ENCODE measurements at places on chromosomes 5 and 9.

- no peaks in the 10 kb centered on the region for H3K27me3 ChIP-seq
- no peak overlapping the region for H3K27ac ChIP-seq
- H3K4me3 ChIP-seq, result no peak overlapping the region
- no peaks in the 10 kb centered on the region for H3K4me1 ChIP-seq
- no peak for DNase-seq
These were observed 53.4 kb downstream of the CETN3 start for GRCh38 chr5:90356176-90356575.

DNA sequence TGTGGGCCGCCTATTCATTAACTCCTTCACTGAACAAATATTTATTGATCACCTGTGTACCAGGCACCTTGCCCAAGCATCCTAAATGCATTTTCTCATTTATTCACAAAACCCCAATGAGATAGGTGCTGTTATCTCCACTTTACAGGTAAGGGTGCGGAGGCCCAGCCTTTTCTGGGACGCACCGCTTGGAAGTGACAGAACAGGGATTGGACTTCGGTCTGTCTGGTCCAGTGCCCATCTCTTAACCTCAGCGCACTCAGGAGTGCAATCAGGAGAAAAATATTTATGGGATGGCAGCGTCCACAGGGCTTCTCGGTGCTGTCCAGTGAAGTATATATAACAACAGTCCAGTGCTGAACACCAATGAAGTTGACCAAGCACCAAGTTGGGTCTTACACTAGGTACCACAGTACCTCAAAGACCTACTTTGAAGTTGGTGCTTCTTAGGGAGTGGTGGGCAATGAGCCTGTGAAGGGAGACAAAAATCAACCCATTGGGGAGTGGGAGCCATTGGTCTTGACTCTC, 18.9 kb upstream of the GARNL3 start:
- no peaks in the 10 kb centered on the region for H3K36me3 ChIP-seq
- no peak overlapping the region for H3K27ac ChIP-seq

GRCh38 chr9:69951411-69951810, 92.2 kb upstream of the MAMDC2 start:
- no peaks in the 10 kb centered on the region for H3K27me3 ChIP-seq
- H3K4me3 ChIP-seq, result no peak overlapping the region
- no peak overlapping the region for H3K27ac ChIP-seq
- H3K4me1 ChIP-seq, result no peaks in the 10 kb centered on the region
- DNase-seq, result no peak

DNA sequence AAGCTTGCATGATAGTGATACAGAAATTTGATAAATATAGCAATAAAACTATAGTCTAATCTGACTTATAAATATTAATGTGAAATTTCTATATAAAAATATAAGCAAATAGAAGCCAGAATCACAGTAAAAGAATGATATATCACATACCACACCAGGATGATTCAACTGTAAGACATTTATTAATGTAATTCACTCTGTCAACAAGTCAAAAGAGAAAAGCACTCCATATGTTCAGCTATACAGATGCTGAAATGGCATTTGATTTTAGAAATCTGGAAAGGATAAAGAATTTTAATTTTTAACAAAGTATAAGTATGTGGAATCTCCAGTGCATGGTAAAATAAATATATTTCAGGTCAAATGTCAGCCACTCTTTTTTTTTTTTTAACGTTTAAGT, 372.4 kb downstream of the KCNN2 start:
- H3K4me3 ChIP-seq, result no peak overlapping the region
- H3K27me3 ChIP-seq, result no peaks in the 10 kb centered on the region
- no peaks in the 10 kb centered on the region for H3K4me1 ChIP-seq
- no peak for DNase-seq
- no peak overlapping the region for H3K27ac ChIP-seq
- no peaks in the 10 kb centered on the region for H3K36me3 ChIP-seq

DNA sequence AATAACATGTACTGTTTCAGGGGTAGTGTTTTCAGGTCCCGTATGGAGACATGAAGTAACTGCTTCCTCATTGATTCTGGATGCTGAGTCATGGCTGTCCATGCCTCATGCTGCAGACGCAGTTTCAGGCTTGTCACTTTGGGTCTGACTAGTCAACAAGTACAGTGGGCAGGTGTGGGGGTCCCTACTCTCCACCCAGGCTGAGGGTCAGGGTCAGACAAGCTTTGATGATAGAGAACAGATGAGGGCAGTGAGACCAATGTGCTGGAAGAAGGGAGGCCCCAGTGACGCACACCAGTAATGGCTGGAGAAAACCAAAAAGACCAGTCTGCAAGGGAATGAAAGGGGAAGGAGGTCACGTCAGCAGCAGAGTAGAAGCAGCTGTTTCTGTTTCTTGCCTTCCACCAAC, 80.0 kb upstream of the NFIL3 start:
- DNase-seq, result no peak
- no peaks in the 10 kb centered on the region for H3K4me1 ChIP-seq
- no peaks in the 10 kb centered on the region for H3K36me3 ChIP-seq
- H3K27ac ChIP-seq, result no peak overlapping the region

GRCh38 chr9:26813247-26813646, 79.4 kb downstream of the CAAP1 start:
- H3K4me1 ChIP-seq, result no peaks in the 10 kb centered on the region
- no peaks in the 10 kb centered on the region for H3K27me3 ChIP-seq
- no peaks in the 10 kb centered on the region for H3K36me3 ChIP-seq
- H3K4me3 ChIP-seq, result no peak overlapping the region
- no peak for DNase-seq

- no peak overlapping the region for H3K27ac ChIP-seq
- no peaks in the 10 kb centered on the region for H3K4me1 ChIP-seq
- DNase-seq, result no peak
- H3K4me3 ChIP-seq, result no peak overlapping the region
- H3K36me3 ChIP-seq, result no peaks in the 10 kb centered on the region
- H3K27me3 ChIP-seq, result no peaks in the 10 kb centered on the region
These were observed 90.5 kb downstream of the KCNT1 start for GRCh38 chr9:135792268-135793128.

GRCh38 chr9:37302277-37302676, 120.2 kb upstream of the GRHPR start:
- DNase-seq, result no peak
- H3K4me1 ChIP-seq, result no peaks in the 10 kb centered on the region
- H3K27ac ChIP-seq, result no peak overlapping the region
- H3K4me3 ChIP-seq, result no peak overlapping the region
- no peaks in the 10 kb centered on the region for H3K27me3 ChIP-seq
- no peaks in the 10 kb centered on the region for H3K36me3 ChIP-seq

GRCh38 chr5:169636477-169637084, 494 bp upstream of the DOCK2 start:
- no peak for DNase-seq

DNA sequence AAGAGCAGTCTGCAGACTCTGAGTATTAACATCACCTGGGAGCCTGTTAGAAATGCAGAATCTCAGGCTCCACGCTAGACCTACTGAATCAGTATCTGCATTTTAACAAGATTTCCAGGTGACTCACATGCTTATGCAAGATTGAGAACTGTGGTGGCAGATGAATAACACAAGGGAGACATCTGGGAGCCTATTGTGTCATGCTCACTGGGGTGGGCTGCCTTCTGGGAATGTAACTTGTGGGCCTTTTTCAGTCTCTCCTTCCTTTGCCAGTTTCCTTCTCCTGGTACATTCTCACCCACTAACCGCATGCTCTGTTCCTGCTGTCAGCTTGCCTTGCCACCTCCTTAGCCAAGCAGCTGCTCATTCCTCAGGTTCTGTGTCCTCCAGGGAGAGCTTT, 176.6 kb upstream of the C9orf72 start:
- no peak overlapping the region for H3K4me3 ChIP-seq
- no peaks in the 10 kb centered on the region for H3K27me3 ChIP-seq
- DNase-seq, result no peak
- no peaks in the 10 kb centered on the region for H3K4me1 ChIP-seq

GRCh38 chr5:131481569-131481968, 153.5 kb downstream of the RAPGEF6 start:
- no peak overlapping the region for H3K4me3 ChIP-seq
- no peaks in the 10 kb centered on the region for H3K27me3 ChIP-seq
- H3K36me3 ChIP-seq, result no peaks in the 10 kb centered on the region
- DNase-seq, result no peak
- H3K4me1 ChIP-seq, result no peaks in the 10 kb centered on the region

- no peaks in the 10 kb centered on the region for H3K27me3 ChIP-seq
- H3K4me3 ChIP-seq, result no peak overlapping the region
- no peaks in the 10 kb centered on the region for H3K36me3 ChIP-seq
- DNase-seq, result no peak
- no peak overlapping the region for H3K27ac ChIP-seq
These were observed 91.6 kb upstream of the FSTL4 start for GRCh38 chr5:133703935-133704334.

- DNase-seq, result no peak
- H3K36me3 ChIP-seq, result no peaks in the 10 kb centered on the region
- no peaks in the 10 kb centered on the region for H3K27me3 ChIP-seq
These were observed 53.3 kb upstream of the ATP10B start for GRCh38 chr5:160905285-160905684.

- H3K4me3 ChIP-seq, result no peak overlapping the region
- no peaks in the 10 kb centered on the region for H3K27me3 ChIP-seq
- no peak overlapping the region for H3K27ac ChIP-seq
- H3K36me3 ChIP-seq, result no peaks in the 10 kb centered on the region
- H3K4me1 ChIP-seq, result no peaks in the 10 kb centered on the region
These were observed 1275.0 kb upstream of the CDH9 start for GRCh38 chr5:28313321-28313951.

GRCh38 chr5:24786108-24786507, 141.3 kb upstream of the CDH10 start:
- H3K27me3 ChIP-seq, result no peaks in the 10 kb centered on the region
- H3K27ac ChIP-seq, result no peak overlapping the region
- H3K4me1 ChIP-seq, result no peaks in the 10 kb centered on the region
- H3K36me3 ChIP-seq, result no peaks in the 10 kb centered on the region
- no peak overlapping the region for H3K4me3 ChIP-seq
- DNase-seq, result no peak

DNA sequence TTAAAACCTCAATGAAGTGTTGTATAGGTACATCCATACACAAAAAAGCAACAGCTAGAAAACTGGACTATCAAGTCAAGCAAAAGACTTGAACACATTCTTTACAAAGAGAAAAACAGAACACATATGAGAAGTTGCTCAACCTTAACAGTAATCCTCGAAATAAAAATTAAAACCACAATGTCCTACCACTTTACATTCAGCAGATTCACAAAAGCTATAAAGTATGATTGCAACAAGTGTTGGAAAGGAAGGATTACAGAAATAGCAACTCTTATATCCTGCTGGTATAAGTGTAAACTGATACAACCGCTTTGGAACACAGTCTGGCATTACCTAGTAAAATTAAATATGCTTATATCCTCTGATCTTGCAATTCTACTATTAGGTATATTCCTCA, 28.5 kb upstream of the GOLGA1 start:
- H3K27ac ChIP-seq, result no peak overlapping the region
- H3K4me1 ChIP-seq, result no peaks in the 10 kb centered on the region
- no peaks in the 10 kb centered on the region for H3K27me3 ChIP-seq
- no peaks in the 10 kb centered on the region for H3K36me3 ChIP-seq

GRCh38 chr5:174596429-174596828, 128.0 kb upstream of the MSX2 start:
- H3K4me1 ChIP-seq, result no peaks in the 10 kb centered on the region
- no peak overlapping the region for H3K4me3 ChIP-seq
- no peaks in the 10 kb centered on the region for H3K36me3 ChIP-seq
- H3K27ac ChIP-seq, result no peak overlapping the region
- no peak for DNase-seq
- no peaks in the 10 kb centered on the region for H3K27me3 ChIP-seq

- no peaks in the 10 kb centered on the region for H3K27me3 ChIP-seq
- no peak overlapping the region for H3K27ac ChIP-seq
- no peaks in the 10 kb centered on the region for H3K36me3 ChIP-seq
- no peak for DNase-seq
- H3K4me1 ChIP-seq, result no peaks in the 10 kb centered on the region
- no peak overlapping the region for H3K4me3 ChIP-seq
These were observed 5.2 kb downstream of the HAPLN1 start for GRCh38 chr5:83715236-83716065.

- H3K4me3 ChIP-seq, result no peak overlapping the region
- no peaks in the 10 kb centered on the region for H3K27me3 ChIP-seq
- DNase-seq, result no peak
- no peak overlapping the region for H3K27ac ChIP-seq
- H3K4me1 ChIP-seq, result no peaks in the 10 kb centered on the region
- H3K36me3 ChIP-seq, result no peaks in the 10 kb centered on the region
These were observed 29.0 kb upstream of the ENTREP1 start for GRCh38 chr9:69295872-69296552.

- no peaks in the 10 kb centered on the region for H3K4me1 ChIP-seq
- no peak overlapping the region for H3K4me3 ChIP-seq
- no peak overlapping the region for H3K27ac ChIP-seq
- DNase-seq, result no peak
- H3K27me3 ChIP-seq, result no peaks in the 10 kb centered on the region
These were observed 417.7 kb downstream of the GADD45G start for GRCh38 chr9:90022474-90022873.

DNA sequence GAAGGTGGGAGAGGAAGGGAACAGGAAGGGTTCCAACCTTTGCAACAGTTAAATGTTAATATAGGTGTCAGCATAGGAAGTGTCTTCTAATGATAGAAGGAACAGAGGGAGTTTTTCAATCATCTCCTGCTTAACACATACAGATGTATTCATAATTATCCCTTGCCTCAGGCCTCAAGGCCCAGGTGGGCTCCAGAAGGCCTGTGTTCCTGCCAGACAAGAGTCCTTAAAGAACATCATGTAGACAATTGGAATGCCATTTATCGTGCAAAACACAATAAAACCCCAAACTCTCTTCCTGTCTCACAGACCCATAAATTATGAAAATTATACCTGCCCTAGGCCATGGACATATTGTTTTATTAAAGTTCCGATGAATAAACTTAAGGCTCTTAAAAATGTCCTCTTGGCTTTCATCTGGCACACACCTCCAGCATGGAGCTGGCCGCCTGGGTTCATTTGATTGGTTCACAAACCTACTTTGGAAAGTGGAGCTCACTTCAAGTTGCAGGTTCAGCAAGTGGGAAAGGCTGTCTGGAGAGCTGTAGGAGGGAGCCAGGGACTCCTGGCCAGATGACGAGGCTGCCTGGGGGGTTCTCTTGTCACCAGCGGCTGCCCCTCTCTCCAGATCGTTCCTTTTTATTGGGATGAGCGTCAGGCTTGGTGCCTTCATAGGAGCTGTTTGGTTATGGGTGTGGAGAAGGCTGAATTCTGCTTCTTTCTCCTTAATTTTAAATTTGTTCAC, 17.5 kb downstream of the SPRY4 start:
- H3K36me3 ChIP-seq, result no peaks in the 10 kb centered on the region
- no peaks in the 10 kb centered on the region for H3K27me3 ChIP-seq
- no peak for DNase-seq
- no peak overlapping the region for H3K4me3 ChIP-seq

DNA sequence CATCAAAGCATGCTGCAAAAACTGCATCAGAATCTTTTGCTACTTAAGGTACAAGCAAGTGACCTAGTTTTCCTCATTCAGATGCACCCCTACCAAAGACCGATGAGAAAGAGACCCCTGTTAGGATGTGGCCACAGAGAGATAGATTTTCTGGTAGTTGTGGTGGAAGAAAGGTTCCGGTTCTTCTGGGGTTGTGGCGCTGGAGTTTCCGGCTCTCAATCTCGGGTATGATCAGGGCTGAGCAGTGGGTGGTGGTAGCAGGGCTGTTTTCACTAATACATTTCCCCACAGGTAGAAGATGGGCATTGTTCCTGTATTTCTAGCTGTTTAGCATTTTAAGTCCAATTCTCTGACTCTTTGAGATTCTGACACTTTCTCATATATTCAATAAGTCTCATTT, 58.4 kb downstream of the PCSK1 start:
- no peaks in the 10 kb centered on the region for H3K27me3 ChIP-seq
- no peak for DNase-seq
- no peak overlapping the region for H3K27ac ChIP-seq
- no peaks in the 10 kb centered on the region for H3K4me1 ChIP-seq
